SK-N-SH (cell line): ENCODE measurements at places on chromosomes 2 and 18.

- DNase-seq, result no peak
Measured at GRCh38 chr2:202014318-202014717, 19.3 kb upstream of the FZD7 start.

DNA sequence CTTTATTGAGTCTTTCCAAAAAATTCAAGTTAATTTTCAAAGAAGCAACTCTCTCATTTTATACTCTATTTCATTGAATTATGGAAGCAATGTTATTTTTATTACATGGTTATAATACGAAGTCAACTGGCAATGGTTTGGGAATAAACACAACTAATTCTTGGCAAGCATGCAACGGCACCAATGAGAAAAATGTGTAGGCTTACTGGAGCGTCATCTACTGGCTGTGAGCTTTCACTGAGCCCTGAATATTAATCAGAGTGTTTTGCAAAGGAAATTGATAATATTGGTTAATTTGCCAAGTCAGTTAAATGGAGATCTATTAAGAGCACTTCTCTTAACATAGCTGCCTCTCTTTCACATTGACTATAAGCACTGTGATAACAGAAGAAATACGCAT lies 163.9 kb downstream of the IKZF2 start:
- no peak for DNase-seq

DNA sequence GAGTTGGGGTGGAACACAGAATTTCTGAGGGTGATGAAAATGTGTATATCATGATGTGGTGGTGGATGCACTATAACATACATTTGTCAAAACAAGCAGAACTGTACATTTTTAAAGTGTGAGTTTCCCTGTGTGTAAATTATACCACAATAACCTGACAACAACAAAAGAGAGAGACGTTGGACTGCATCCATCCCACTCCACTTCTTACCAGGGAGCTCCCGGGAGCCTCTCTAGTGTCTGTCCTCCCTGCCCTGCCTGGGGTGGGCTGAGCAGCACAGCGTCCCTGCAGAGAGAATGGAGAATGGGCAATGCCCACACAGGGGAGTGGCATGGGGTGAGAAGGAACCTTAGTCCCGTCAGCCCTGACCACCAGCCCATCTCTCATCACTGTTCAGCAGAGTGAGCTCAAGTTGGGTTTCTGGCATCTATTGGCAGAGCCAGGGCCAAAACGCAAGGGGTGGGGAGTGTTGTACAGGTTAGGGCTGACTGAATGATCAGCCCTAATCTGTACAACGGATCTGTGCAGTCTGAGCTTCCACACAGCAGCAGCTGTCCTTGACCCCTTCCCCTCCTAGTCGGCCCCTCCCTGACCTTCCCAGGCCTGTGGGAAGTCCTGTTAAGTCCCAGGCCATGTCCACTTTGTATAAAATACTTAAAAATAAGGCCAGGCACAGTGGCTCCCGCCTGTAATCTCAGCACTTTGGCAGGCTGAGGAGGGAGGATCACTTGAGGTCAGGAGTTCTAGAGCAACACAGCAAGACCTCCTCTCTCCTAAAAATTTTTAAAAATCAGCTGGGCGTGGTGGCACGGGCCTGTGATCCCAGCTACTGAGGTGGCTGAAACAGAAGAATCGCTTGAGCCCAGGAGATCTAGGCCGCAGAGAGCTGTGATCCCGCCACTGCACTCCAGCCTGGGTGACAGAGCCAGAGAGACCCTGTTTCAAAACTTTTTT lies 3.3 kb upstream of the PROC start:
- no peak for DNase-seq

- DNase-seq, result no peak
Measured at GRCh38 chr2:150909090-150909489, 352.6 kb downstream of the RBM43 start.

GRCh38 chr2:118668431-118669424 lies 178.7 kb downstream of the EN1 start:
- no peak for DNase-seq
